ENCODE measurements at places on chromosomes 7 and 10. TPM values are rescaled to one million over a fixed set of nuclear protein-coding genes. Genes with fewer than 3 reads are reported as not detected.

Gene TMEM229A
- total RNA-seq, result not detected

Gene EPDR1
- total RNA-seq, result 17.0 TPM

GRCh38 chr10:128859738-128860386 is 607.2 kb upstream of the MGMT start:
- DNase-seq, result no peak

GRCh38 chr10:47264797-47265281 is 35.2 kb upstream of the GDF10 start:
- no peak for DNase-seq

GRCh38 chr10:45280113-45280760 is 35.2 kb downstream of the OR13A1 start:
- no peak for DNase-seq

DNA sequence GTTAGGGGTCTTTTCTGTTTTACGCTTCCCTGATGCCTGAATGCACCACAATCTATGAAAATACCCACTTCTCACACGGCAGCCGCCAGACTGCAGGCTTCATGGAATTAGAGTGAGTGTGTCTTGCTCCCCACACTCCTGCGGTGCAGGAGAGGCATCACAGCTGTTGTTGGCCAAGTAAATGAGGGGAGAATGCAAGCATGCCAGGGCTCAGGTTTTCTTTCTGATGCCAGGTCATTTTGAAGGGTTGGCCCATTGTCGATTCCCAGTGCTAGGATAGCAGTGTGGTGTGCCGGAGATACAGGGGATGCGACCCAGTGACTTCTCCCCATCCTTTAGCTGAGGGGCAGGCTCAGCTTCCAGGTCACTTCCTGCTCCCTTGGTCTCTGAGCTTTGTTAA is 16.3 kb downstream of the CXCL12 start:
- DNase-seq, result no peak

DNA sequence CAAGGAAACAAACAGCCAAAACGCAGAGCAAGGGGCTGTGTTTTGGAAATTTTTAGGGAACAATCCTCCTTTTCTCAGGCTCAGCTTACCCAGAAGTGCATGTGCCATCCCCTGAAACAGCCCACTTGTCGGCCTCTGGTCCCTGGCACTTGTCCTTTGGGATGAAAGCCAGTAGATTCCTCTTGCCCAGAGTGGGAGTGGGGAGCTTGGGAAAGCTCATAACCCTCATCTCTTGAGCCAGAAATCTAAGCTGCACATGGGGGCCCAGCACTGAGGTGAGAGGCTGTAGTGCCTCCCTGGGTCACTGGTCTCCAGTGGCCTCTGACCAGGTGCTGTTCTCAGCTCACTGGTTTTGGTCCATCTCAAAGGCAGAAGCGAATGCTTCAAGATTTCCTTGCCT is 150.3 kb downstream of the RNF216 start:
- no peak for DNase-seq

GRCh38 chr7:134504660-134505164 is 22.7 kb upstream of the AKR1B10 start:
- DNase-seq, result no peak
